ENCODE measurements at places on chromosomes 1 and 21.

DNA sequence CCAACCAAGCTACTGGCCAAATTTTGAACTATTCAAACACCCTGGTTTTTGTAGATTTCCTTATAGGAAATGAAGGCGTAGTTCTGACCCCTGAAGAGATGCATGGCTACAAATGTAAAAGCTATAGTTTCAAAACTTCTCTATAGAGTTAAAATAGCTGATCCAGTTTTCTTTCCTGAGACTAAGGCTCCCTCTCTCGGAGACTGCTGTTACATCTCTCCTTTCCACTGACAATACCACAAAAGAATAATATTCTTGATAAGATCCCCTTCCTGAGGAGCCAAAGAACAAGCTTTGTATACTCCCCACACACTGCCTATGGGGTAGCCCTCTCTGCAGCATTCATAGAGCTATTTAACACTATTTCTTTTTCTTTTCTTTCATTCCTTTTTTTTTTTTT is 6.7 kb upstream of the CFAP126 start:
- no peak for DNase-seq

- no peak for DNase-seq
Measured at GRCh38 chr21:33666153-33666552, 23.9 kb downstream of the ITSN1 start.

- no peak for DNase-seq
Measured at GRCh38 chr21:43364851-43365424, 62.0 kb downstream of the SIK1 start.

GRCh38 chr1:60133000-60133673 is 59.6 kb upstream of the C1orf87 start:
- DNase-seq: no peak

GRCh38 chr1:36198641-36199040 is 25.6 kb upstream of the THRAP3 start:
- no peak for DNase-seq

- DNase-seq: no peak
Measured at GRCh38 chr1:17118268-17118667, 983 bp downstream of the PADI2 start.

GRCh38 chr1:51415963-51416362 is 85.6 kb upstream of the TTC39A start:
- DNase-seq: no peak

All from GM12891 (cell line).